Motor neuron (in vitro differentiated cells): ENCODE measurements at places on chromosomes 7 and 10.

DNA sequence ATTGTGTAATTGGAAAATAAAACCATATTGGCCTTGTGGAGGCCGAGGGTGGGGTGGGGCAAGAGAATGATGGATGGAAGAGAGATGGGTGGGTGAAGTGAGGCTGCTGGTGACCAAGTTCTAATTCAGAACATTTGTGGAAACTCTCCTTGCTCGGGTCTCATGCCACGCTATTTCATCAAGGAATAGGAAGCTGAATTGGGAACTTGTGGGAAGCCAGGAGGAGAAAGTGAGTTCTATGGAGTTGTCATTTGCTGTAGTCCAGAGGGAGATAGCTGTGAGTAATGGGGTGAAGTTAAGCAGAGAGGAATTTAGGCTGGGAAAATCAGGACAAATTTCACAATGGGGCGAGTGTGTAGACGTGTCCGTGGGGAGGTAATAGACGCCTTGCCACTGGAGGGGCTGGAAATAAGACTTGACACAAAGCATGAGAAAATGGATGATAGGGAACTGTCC lies 339.2 kb downstream of the LRMDA start:
- ATAC-seq: peak; percentile 36

DNA sequence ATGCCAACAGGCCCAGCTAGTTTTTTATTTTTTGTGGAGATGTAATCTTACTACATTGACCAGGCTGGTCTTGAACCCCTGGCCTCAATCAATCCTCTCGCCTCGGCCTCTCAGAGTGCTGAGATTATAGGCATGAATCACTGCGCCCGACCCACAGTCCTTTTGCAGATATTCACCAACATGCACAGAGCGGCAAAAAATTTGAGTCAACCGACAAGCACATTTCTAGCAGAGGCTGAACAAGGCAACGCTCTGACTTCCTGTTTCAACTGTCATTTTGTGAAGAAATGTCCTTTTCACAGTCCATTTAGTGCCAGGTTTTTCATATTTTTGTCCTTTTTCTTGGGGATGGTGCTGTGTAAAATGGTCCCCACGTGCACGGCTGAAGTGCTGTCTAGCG lies 71.1 kb upstream of the KAT6B start:
- ATAC-seq: no peak

GRCh38 chr7:128763541-128763940 lies 12.1 kb downstream of the OPN1SW start:
- no peak for ATAC-seq

- ATAC-seq: no peak
Observed at GRCh38 chr10:10848488-10849111, 169.1 kb upstream of the CELF2 start.

DNA sequence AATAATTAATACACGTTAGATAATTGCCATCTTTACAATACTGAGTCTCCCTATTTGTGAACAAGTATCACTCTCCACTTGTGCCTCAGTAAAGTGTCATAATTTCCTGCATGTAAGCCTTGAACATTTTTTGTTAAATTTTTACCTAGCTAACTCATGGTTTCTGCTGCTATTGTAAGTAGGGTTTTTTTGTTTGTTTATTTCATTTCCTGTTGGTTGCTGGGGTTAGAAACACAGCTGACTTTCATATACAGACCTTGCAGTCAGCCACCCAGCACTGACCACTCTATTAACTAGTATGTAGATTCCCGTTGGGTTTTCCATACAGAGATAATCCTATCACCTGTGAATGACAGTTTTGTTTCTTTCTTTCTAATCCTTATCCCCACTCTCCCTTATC lies 133.3 kb downstream of the MPP7 start:
- no peak for ATAC-seq

- no peak for ATAC-seq
Observed at GRCh38 chr10:3040069-3040468, 27.3 kb upstream of the PFKP start.

DNA sequence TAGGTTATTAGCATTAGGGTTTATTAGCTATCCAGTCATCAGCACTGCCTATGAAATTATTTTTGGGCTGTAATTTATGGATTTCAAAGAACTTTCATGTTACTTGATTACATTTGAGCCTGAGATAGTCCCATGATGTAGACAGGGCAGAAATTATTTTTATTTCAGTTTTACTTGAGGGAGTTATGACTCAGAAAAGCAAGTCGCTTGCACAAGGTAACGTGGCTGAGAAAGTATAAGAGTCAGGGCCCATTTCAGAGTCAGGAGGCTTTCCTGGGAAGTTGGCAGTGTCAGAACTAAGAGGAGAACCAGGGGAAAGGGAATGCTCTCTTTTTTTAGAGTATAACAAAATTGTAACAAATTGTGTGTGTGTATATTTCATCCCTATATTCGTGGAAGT lies 16.5 kb downstream of the GATA3 start:
- no peak for ATAC-seq

GRCh38 chr7:112799448-112800120 lies 9.4 kb upstream of the TMEM168 start:
- ATAC-seq: peak; percentile 36

DNA sequence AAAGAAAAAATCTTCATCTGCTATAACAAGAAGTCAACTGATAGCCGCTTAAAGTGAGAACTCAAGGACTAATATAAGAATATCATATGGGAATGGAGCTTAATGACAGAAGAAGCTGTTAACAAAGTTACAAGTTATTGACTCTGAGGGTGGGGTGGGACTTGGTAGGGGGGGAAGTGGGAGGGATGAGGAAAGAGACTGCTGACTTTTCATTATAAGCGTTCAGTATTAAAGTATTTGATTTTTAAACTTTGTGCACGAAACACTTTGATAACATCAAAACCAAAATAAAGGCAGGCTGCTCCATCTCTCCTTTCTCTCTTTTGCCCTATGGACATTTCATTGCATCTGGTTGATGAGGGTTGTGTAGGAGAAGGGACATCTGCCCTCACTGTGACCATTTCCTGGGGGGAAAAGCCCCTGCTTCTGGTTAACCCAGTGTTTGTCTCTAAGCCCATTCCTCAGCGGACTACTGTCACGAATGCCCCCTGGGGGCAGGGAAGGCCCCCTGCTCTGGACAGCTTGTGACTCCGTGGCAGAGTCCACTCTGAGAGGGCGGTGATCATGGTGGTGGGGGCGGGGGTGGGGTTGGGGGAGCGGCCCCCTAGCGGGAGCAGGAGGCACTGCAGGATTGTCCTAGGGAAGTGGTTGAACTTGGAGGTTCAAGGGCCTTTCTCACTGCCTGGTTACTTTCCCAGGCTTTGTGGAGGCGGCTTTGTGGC lies 17.4 kb downstream of the SLC13A4 start:
- ATAC-seq: no peak

- ATAC-seq: no peak
Observed at GRCh38 chr7:130513447-130513846, 21.6 kb downstream of the MEST start.

DNA sequence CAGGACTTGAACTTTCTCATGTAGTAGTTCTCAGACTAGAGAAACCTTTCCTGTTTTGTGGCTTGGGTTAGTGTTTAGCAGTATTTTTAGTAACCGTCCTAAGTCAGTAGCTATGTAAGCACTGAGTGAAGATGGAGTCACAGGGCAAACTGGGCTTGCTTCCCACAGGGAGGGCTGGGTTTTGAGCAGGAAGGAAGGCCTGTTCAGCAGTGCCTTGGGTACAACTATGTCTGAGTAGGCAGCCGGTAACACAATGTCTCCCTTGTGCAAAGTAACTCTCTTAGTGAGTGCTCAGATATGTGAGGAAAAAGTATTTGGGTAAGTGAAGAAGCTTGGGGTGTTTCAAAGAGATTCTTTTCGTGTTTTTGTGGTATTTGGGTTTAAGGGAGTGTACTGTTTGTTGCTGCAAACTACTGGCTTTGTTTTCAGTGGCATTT lies 96.4 kb downstream of the CCSER2 start:
- ATAC-seq: peak; percentile 84

DNA sequence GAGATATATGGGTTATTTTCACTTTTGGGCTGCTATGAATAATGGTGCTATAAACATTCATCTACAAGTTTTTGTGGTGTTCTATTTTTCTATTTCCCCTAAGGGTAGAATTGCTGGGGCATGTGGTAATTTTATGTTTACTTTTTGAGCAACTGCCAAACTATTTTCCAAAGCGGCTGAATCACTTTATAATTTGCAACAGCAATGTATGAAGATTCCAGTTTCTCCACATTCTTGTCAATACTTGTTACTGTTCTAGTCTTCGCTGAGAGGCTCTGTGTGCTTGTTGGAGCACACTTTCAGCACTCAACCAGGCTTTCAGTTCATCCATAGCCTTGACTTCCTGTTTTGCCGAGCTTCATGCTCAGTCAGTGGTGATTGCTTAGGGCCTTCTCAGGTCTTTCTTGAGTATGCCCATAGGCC lies 39.0 kb downstream of the ADK start:
- no peak for ATAC-seq

GRCh38 chr7:41052201-41052600 lies 650.7 kb downstream of the INHBA start:
- ATAC-seq: no peak
